H4 (cell line): ENCODE measurements at places on chromosomes 11 and 22. TPM values are rescaled to one million over a fixed set of nuclear protein-coding genes. Genes with fewer than 3 reads are reported as not detected.

The DBX1 gene
- not detected in 2 replicates for total RNA-seq

The SYNGR1 gene
- total RNA-seq, result 19.9 and 23.0 TPM in 2 replicates

The TRIM66 gene
- total RNA-seq, result 1.8 and 3.4 TPM in 2 replicates

The TH gene
- not detected in 2 replicates for total RNA-seq

The KRTAP5-2 gene
- not detected in 2 replicates for total RNA-seq

The LIF gene
- 2.2 and 3.9 TPM in 2 replicates for total RNA-seq

The SELENOO gene
- total RNA-seq, result 13.4 and 19.6 TPM in 2 replicates

The RIMBP3C gene
- 0.27 and 0.31 TPM in 2 replicates for total RNA-seq

The XPNPEP3 gene
- total RNA-seq, result 7.9 and 16.7 TPM in 2 replicates

The SMCO4 gene
- 22.9 and 75.8 TPM in 2 replicates for total RNA-seq

The AMPD3 gene
- total RNA-seq, result 1.6 and 1.9 TPM in 2 replicates

The MOV10L1 gene
- 1.8 and 2.9 TPM in 2 replicates for total RNA-seq

The GDPD5 gene
- 6.8 and 8.0 TPM in 2 replicates for total RNA-seq

The SLC22A12 gene
- total RNA-seq, result not detected in 2 replicates

The MPZL2 gene
- 1.0 and 1.7 TPM in 2 replicates for total RNA-seq

The TNNT3 gene
- not detected in 2 replicates for total RNA-seq

The CDC42EP2 gene
- 1.9 and 2.5 TPM in 2 replicates for total RNA-seq

GRCh38 chr11:87366763-87367405, 329.1 kb downstream of the TMEM135 start:
- DNase-seq, result no peak

DNA sequence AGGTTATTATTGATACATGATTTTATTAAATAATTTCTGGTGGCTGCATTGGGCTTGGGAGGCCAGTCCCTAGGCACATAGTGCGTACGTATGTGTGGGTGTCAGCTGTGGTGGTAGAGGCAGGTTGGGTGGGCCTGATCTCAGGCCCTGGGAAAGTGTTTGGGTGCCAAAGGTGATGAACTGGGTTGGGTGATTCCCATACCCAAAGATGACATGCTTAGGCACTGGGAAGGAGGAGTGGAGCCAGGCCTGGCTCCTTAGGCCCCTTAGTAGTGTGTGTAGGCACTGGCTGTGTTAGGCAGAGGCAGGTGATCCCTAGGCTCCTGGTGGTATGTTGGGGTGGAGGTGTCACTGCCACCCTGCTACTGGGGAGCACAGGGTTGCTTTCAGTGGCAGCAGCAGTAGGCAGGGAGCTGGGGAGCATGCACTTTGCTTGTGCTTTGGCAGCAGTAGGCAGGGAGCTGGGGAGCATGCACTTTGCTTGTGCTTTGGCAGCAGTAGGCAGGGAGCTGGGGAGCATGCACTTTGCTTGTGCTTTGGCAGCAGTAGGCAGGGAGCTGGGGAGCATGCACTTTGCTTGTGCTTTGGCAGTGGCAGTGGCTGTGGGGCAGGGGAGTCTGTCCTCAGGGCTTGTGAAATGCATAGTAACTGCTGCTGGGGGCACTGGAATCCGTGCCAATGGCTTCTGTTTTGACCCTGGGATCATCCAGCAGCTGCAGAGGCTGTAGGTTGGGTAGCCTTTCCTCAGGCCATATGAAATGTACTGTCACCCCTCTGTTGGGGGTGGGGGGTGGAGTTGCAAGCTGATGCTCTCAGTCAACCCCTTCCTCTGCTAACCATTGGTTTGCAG, 84.4 kb downstream of the RRM1 start:
- no peak for DNase-seq

GRCh38 chr11:128026596-128026995, 560.8 kb downstream of the ETS1 start:
- peak; percentile 74 for DNase-seq

GRCh38 chr11:60127311-60127811, 38.9 kb downstream of the MS4A2 start:
- DNase-seq, result no peak

DNA sequence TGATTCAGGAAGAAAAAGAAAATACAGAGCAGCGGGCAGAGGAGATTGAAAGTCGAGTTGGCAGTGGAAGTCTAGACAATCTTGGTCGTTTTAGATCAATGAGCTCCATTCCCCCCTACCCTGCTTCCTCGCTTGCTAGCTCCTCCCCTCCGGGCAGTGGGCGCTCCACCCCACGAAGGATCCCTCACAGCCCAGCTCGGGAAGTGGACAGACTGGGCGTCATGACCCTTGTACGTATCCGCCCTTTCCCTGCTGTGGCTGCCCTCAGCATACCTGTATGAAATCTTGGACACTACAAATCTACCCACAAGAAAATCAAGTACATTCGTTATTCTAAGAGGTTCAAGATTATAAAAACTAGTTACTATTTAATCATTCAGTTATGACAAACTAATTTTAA, 50.1 kb upstream of the CTTN start:
- DNase-seq, result no peak

- no peak for DNase-seq
These were observed 19.1 kb downstream of the CD44 start for GRCh38 chr11:35157814-35158700.

GRCh38 chr11:132119573-132119972, 749.2 kb downstream of the NTM start:
- DNase-seq, result no peak

DNA sequence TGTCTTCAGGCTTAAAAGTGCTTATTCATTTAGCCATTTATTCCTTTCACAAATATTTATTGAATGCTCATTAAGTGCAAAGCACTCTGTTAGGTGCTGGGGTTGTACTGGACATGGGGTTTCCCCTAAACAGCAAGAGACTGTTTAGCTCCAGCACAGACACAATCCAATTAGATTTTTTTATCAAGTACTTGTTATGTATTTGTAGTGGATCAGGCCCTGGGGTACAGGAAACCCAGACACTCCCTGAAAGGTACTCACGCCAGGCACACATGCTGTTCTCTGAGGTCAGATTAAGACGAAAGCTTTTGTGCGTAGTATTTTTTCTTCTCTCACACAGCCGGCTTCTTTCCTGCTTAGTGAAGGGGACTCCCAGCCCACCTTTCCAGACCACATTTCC, 218.1 kb upstream of the PLET1 start:
- DNase-seq, result no peak

GRCh38 chr11:81942646-81943045, 791.0 kb downstream of the FAM181B start:
- DNase-seq, result no peak

DNA sequence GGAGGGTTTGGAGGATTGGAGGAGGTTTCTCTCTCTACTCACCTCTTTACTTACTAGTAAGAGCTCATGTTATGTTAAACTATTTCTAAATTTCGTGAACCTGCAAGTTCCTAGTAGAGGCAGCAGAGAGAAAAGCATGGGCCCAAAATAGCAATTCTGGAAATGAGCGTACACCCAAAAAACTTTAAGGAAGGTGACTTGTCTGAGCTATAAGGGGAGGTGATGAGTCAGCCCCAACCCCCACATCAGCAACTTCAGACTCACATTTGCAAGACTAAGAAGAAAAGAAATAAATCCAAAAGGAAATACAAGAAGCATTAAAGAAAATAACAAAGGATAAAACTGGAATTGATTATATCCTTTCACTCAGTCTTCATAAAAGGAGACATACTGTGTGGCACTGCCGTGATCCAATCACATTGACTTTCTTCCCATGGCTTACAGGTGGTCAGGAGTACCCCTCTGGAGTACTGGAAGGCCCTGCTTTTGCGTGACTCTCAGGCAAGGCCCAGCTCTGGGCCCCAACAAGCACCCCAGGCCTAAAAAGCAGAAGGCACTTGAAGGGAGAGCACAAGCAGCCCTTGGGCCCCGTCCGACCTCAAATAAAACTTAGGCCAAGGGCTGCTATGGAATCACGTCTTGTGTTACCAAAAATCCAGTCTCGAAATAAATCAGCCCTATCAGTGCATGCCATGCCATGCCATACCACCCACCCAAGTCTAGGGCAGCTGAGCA, 14.3 kb downstream of the PACSIN2 start:
- no peak for DNase-seq

GRCh38 chr11:4459500-4459899, 10.4 kb downstream of the OR52K2 start:
- DNase-seq, result no peak

DNA sequence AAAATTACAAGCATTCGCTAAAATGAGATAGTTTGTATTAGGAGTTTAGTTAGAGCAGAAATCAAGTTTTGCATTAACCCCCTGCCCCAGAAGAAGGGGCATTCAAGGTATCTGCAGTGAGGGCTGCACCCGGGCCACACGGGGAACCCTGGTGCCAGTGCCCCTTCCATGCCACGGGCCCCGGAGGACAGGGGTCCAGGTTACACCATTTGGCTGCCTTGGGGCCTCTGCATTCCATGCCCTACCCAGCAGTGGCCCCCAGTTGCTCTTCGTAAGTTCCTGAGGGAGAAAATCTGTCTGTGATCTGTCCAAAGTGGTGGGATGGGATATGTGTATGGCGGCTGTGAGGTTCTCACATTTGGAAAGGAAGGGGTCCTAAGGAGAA, 16.8 kb upstream of the PANX2 start:
- DNase-seq, result no peak

- DNase-seq, result peak; percentile 29
These were observed 209.6 kb downstream of the BUD13 start for GRCh38 chr11:116563028-116563711.

GRCh38 chr11:75498556-75499255, 27.0 kb downstream of the GDPD5 start:
- no peak for DNase-seq

- peak; percentile 30 for DNase-seq
These were observed 3.1 kb downstream of the EIF3M start for GRCh38 chr11:32586576-32587190.

GRCh38 chr22:50560034-50560433, 2.7 kb downstream of the SYCE3 start:
- DNase-seq, result no peak

DNA sequence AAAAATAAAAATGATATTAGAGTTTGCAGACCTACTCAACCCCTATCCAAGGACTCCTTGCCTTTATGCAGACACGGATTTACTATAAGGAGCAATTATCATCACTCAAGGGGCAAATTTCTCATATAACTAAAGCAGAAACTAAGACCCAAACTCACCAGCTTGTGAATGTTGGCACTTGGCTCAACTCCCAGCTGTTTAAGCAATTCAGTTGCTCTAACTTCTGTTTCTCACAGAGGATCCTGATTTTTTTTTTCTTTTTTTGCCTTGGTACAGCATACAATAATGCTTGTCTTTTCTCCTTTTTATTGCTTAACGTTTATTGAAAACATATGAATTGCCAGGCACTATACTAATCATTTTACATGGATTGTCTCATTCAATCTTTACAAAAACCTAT, 9.6 kb upstream of the CBLIF start:
- no peak for DNase-seq

DNA sequence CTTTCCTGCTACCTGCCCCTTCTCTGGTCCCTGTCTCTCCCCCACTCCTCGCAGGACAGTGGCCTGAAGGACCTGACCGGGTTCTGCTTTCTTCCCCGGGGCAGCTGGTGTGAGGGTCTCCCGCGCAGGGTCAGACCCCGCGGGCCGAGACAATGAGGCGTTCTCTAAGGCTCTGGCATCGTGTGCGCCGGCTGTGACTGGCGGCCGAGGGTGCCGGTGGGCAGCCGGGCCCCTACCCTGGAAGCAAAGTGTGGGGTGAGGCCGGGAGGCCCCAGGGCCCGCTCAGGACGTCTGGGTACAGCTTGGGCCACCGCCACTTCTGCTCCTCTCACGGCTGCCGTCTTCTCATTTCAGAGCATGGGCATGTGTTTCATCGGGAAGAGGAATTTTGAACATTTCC, 16.3 kb downstream of the TRMU start:
- DNase-seq, result no peak

DNA sequence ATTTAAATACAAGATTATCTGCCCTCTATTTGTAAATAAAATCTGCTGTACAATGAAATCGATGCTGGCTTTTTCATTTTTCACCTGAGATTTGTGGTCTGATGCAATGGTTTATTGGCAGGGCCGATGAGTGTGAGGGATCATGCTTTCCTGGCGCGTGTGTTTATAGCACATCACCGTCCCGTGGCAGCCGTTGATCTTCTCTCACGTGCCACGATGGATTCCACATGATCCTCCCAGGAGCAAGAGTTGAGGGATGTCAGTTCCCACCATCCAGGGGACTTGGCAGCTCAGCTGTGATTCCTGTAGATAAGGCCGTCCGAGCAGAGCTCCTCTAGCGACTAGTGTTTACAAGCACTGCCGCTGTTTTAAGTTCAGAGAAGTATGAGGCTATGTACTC, 213.7 kb downstream of the TBC1D22A start:
- DNase-seq, result no peak

- no peak for DNase-seq
These were observed 1.4 kb downstream of the FAM111A start for GRCh38 chr11:59144096-59144495.

- DNase-seq, result no peak
These were observed 13.1 kb upstream of the YAP1 start for GRCh38 chr11:102097186-102097585.

- DNase-seq, result no peak
These were observed 189.4 kb downstream of the MN1 start for GRCh38 chr22:27612115-27612514.

GRCh38 chr11:10495464-10495786, 40.4 kb downstream of the AMPD3 start:
- DNase-seq, result no peak

- no peak for DNase-seq
These were observed 34.8 kb upstream of the HORMAD2 start for GRCh38 chr22:30045494-30045887.

DNA sequence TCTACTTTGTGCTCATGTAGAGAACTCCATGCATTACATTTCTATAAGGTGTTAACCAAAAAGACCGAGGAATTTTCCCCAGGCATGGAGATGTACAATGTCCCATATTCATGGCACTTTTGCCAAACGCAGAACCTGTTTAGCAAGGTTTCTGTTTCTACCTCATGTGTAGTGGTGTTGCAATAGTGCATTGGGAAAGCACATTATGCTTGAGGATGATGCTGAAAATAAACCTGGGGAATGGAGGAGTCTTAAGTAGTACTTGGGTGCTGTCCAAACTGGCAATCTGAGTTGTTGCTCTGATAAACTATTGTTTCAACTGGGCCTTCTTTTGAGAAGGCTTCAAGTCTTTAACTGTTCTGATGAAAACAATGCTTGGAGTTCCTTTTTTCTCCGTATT, 11.5 kb upstream of the MUC15 start:
- peak; percentile 56 for DNase-seq

DNA sequence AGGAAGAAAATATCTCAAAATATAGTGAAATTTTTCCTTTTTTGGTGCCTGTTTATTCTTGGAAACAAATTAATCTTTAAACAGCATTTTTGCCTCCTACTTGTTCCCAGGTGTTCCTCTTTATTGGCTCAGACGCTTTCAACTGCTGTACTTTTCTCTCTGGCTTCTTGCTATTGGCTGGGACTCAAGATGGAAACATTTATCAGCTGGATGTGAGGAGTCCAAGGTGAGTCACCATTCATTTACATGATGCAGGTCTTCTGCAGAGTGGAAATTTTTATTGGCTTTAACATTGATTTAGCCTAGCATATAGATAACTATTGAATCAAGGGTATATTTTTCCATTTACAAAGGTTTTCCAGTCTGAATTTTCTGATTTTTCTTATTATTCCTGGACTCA, 34.4 kb upstream of the DNAJB13 start:
- no peak for DNase-seq
